Breast epithelium (tissue), 4 donors: ENCODE measurements at places on chromosomes 1 and 21.

DNA sequence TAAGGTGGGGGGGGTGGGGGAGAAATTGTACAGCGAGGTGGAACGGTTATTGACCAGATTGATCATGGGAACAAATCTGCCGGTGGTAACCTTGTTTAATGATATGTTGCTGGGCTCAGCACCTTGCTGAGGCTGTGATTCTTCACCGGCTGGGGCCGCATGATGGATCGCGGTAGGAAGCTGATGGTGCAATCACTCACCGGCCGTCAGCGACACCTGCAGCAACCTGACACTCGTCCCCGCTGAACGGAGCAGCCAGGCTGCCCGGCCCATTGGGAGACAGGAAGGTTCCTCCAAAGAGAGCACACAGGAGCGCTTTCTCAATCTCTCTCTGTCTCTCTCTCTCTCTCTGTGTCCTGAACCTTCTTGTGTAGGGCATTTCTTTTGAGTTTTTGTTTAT, 128.5 kb upstream of the RRP15 start:
- no peak for DNase-seq

DNA sequence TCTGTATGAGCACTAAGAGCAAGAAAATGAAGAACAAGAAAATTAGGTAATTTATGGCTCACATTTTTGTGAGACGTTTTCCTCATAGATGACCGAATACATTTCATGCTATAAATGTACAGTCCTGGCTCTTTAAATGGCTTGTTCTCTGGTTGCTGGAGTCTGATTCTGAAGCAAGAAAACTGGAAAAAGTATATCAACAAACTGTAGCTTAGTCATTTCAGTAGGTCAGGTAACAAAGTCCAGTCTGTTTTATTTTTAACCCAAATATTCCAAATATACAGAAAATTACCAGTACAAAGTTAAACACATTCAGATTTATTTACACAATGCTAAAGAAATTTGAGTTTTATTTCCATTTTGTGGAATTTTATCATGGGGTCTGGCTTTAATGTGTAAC, 2.5 kb upstream of the MYBPHL start:
- DNase-seq: no peak

GRCh38 chr1:88276163-88276562, 407.9 kb upstream of the PKN2 start:
- DNase-seq: no peak

- DNase-seq: no peak
Observed at GRCh38 chr1:77534456-77534855, 148.0 kb downstream of the ZZZ3 start.

DNA sequence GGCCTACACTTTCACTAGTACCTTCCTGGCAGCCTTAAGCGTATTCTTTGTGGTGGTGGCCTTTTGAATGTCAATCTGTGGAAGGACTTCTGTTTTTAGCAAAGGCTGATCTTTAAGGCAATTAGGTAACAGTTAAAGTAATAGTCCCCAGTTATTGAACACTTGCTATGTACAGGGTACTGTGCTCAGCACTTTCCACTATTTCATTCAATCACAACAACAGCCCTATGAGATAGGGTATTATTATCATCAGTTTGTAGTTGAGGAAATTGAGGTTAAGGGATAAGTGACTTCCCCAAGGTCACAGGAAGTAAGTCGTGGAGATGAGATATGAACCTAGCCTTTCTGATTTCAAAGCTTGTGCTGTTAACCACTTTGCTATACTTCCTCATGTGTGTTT, 185.7 kb downstream of the ST6GALNAC3 start:
- DNase-seq: no peak

DNA sequence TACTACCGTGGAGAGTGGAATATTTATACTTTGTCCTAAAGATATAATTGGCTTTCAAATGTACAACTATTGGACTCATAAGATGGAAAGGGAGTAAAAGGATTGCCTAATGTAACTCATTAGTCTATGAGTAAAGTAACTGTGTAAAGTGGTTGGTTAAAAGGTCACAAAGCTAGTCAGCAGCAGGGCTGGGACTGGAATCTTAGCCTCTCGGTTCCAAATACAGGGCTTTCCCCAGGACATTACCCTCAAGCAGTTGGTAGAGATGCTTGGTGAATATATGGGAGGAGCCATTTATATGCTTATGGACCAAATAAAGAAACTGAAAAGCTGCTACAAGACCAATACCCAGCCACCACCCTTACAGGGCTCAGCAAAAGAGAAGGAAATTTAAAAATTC, 283.7 kb downstream of the HLX start:
- DNase-seq: no peak

DNA sequence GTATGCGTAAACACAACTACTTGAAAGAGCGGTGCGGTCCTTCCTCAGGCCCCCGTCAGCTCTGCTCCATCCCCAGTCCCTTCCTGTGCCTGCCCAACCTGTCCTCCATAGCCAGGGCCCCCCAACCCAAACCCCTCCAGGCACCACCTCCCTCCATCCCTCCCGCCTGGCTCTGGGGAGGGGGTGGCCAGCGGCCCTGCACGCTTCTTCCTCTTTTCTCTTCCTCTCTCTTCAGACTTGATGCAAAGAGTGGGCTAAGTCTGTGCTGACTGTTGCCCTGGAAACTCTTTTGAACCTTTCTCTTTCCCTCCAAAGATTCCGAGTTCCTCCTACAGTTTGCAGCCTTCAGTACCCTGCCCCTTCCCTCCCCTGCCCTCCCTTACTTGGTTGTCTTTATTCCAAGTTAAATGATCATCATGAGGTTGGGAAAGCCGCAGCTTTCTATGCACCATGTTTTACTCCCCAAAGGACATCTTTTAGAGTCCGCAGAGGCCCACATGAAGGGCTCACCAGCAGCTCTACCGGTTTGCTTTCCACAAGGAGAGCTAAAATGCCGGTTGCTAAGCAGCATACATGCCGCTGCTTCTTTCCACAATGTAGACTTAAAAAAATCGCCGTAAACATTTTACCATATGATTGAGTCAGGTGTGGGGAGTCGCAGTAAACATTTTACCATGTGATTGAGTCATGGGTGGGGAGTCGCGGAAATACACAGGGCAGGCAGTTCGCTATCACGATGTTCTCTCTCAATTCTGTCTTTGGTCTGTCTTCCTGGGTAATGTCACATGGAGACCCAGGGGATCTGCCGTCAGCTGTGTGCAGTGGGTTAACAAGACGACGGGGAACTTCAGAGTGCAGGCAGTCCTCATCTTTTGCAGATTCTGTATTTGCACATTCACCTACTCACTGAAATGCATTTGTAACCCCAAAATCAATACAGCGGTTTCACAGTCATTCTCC, 525.3 kb downstream of the KIF26B start:
- DNase-seq: no peak
